ENCODE measurements at places on chromosomes 1 and 21.

DNA sequence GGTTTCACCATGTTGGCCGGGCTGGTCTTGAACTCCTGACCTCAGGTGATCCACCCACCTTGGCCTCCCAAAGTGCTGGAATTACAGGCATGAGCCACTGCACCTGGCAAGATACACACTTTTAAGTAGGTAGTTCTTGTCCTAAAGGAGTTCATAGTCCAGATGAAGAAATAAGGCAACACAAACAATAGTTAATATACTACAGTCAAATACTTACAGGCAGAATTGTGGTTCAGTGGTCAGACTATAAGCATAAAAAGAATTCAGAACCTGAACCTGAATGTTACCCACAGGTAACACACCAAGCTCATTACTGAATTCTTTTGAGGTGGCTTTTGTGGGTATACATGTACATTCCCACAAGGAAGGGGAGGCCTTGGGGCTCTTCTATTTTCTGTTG lies 1.8 kb downstream of the SDHB start:
- DNase-seq, result no peak

DNA sequence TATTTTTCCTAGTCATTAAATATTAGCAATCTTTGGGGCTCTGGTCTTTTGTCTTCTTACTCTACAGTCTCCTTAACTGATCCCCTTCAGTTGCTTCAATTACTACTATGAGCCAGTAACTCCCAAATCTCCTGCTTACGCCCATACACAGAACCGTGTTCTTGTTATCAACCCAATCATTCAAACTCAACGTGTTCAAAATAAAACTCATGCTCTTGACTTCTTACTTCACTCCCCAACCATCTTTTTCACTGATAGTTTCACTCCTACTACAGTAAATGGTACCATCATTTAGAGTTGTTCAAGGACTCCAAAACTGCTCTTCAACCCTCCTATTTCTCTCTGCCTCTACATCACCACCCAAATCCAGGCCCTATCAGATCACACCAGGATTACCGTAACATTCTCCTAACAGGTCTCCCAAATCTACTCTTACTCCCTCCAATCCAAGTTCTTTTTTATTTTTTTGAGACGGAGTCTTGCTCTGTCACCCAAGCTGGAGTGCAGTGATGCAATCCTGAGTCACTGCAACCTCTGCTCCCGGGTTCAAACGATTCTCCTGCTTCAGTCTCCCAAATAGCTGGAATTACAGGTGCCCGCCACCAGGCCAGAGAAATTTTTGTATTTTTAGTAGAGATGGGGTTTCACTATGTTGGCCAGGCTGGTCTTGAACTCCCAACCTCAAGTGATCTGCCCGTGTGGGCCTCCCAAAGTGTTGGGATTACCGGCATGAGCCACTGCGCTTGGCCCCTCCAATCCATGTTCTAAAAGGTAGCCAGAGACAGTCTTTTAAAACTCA lies 3.0 kb downstream of the YARS1 start:
- DNase-seq, result no peak

DNA sequence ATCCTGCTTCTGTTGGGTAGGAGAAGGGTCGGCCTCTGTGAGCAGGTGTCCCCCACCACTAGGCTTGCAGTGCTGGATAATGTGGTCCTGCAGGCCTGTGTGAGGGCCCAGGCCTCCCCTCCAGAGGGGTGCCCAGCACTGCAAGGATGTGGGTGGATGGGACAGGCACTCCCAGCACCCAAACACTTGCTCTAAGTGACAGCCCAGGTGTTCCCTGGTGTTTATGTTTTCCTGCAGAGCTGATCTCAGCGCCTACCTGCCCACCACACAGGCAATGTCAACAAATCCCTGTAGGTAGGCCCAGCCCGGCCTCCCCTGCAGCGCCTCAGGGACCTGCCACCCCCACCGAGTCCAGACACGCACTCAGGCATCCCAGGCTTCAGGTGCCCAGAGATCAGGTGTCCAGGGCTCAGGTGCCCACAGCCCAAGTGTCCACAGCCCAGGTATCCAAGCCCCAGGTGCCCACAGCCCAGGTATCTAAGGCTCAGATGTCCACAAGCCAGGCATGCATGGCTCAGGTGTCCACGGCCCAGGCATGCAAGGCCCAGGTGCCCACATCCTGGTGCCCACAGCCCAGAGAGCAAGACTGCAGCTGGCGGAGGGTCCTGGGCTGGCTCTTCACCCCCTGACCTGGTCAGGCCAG lies 59.2 kb downstream of the WNT9A start:
- DNase-seq, result no peak

- no peak for DNase-seq
Observed at GRCh38 chr21:15754640-15755039, 24.9 kb downstream of the USP25 start.

GRCh38 chr21:37800057-37800455 lies 116.2 kb downstream of the KCNJ6 start:
- DNase-seq, result no peak

All from NCI-H2171 treated with DMSO at 0.1 percent for 48 hours (cell line).